ENCODE measurements at places on chromosomes 16 and 17. TPM values are rescaled to one million over a fixed set of nuclear protein-coding genes. Genes with fewer than 3 reads are reported as not detected.

The KRTAP2-2 gene
- not detected for total RNA-seq

The GPR139 gene
- not detected for total RNA-seq

GRCh38 chr17:63364387-63364786 lies 81.7 kb downstream of the CYB561 start:
- H3K4me3 ChIP-seq, result no peak overlapping the region
- H3K4me1 ChIP-seq, result no peaks in the 10 kb centered on the region
- H3K27ac ChIP-seq, result no peak overlapping the region
- H3K27me3 ChIP-seq, result peaks cover 24% of the 10 kb centered on the region
- no peak for DNase-seq

GRCh38 chr17:1913702-1914101 lies 83.9 kb downstream of the RPA1 start:
- H3K36me3 ChIP-seq, result no peaks in the 10 kb centered on the region
- no peak for DNase-seq
- H3K27ac ChIP-seq, result no peak overlapping the region
- H3K4me1 ChIP-seq, result peaks cover 44% of the 10 kb centered on the region

GRCh38 chr16:60605176-60605575 lies 1431.1 kb downstream of the CDH8 start:
- H3K4me1 ChIP-seq, result no peaks in the 10 kb centered on the region
- no peak overlapping the region for H3K27ac ChIP-seq
- no peak overlapping the region for H3K4me3 ChIP-seq
- no peak for DNase-seq

DNA sequence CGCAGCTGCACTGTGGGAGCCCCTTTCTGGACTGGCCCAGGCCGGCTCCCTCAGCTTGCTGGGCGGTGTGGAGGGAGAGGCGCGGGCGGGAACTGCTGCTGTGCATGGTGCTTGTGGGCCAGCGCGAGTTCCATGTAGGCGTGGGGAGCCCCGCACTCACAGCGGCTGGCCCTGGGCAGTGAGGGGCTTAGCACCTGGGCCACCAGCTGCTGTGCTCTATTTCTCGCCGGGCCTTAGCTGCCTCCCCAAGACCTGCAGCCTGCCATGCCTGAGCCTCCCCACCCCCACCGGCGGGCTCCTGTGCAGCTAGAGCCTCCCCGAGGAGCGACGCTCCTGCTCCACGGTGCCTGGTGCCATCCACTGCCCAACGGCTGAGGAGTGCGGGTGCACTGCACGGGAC lies 1.7 kb downstream of the MTHFSD start:
- no peak overlapping the region for H3K27ac ChIP-seq
- peaks cover 33% of the 10 kb centered on the region for H3K36me3 ChIP-seq
- DNase-seq, result no peak
